GM03348 (cell line): ENCODE measurements at places on chromosomes 3 and 15.

- no peak for DNase-seq
These were observed 29.1 kb upstream of the LMCD1 start for GRCh38 chr3:8472549-8472948.

GRCh38 chr3:194185221-194185620 is 49.3 kb downstream of the HES1 start:
- no peak for DNase-seq

- DNase-seq = peak; percentile 8
These were observed 486.0 kb upstream of the AGTR1 start for GRCh38 chr3:148211725-148212124.

DNA sequence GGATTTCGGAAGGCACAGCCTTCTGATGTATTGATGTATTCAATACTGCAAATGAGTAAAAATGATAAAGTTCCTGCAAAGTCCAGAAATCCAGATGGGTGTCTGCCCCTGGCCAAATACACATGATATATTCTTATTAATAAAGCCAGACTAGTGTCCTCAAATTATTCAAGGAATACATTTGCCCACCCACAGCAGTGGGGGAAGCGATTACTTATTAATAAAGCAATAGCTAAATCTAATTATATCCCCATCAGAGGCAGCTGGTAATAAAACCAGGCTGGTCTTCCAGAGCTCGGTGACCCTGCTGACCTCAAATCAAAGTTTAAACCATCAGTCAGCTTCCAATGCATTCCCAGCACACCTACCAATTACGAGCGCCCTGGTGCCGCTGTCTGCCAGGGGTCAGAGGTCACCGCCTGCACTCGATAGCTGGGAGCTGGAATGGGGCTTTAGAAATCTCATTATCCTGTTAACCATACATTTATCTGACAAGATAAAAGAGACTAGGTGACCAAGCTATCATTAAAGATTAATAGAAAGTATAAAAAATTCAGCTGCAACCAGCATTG is 330.3 kb downstream of the UACA start:
- no peak for DNase-seq

DNA sequence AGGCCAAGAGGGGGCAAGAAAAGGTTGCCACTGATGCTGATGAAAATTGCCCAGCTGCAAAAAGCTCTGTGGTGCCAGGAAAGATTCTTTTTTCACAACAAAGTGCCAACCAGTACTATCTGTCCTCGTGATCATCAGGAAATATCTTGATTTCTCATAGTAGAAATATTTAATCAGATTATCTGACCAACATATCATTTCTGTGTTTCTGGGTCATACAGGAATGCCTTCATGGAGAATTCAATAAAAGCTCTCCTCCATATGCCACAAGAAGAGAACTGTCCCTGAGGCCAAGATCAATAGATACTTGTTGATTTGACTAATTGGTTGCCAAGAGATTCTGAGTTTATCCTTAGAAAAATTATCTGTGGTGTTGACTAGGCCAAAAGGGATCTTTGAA is 63.5 kb downstream of the FSIP1 start:
- no peak for DNase-seq

GRCh38 chr3:150006794-150007193 is 36.1 kb upstream of the PFN2 start:
- DNase-seq = no peak

GRCh38 chr15:58442122-58442521 is 10.3 kb downstream of the LIPC start:
- no peak for DNase-seq

GRCh38 chr3:61772456-61772855 is 211.1 kb downstream of the PTPRG start:
- no peak for DNase-seq

GRCh38 chr3:99638167-99638948 is at the start of gene COL8A1:
Gene COL8A1, plus strand, starts transcription at chr3:99638594. Its CDS starts 152,089 bp downstream, at chr3:99790683.
- DNase-seq = peak; percentile 83
